ENCODE measurements at places on chromosomes 7 and 10.

GRCh38 chr7:77498659-77499379 is 38.3 kb upstream of the PTPN12 start:
- DNase-seq: peak; percentile 31

GRCh38 chr10:70317943-70318318 is 34.1 kb upstream of the NPFFR1 start:
- DNase-seq: no peak

DNA sequence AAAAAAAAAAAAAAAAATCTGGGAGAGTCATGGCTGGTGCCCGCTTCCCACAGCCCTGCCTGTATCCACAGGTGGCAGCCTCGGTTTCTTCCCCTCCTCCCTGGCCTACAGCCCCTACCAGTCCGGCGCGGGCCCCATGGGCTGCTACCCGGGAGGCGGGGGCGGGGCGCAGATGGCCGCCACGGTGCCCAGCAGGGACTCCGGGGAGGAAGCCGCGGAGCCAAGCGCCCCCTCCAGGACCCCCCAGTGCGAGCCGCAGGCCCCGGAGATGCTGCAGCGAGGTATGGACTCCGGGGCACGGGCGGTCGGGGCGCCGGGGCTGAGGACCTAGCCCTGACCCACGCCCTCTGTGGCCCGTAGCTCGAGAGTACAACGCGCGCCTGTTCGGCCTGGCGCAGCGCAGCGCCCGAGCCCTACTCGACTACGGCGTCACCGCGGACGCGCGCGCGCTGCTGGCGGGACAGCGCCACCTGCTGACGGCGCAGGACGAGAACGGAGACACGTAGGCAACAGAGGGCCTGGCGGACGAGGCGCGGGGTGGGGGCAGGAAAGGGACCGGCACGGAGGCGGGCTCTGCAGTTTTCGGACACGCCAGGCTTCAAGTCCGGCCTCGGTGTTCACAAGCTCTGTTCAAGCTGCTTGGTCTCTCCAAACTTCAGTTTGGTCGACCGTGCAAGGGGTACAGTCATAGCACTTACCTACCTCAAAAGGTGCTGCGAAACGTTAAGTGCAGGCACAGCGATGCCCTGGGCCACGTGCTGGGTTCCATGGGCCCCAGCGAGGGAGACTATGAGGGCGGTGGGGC is 3.9 kb downstream of the NFKB2 start:
- peak; percentile 81 for DNase-seq

GRCh38 chr7:12436896-12437535 is 33.4 kb upstream of the VWDE start:
- peak; percentile 88 for DNase-seq

DNA sequence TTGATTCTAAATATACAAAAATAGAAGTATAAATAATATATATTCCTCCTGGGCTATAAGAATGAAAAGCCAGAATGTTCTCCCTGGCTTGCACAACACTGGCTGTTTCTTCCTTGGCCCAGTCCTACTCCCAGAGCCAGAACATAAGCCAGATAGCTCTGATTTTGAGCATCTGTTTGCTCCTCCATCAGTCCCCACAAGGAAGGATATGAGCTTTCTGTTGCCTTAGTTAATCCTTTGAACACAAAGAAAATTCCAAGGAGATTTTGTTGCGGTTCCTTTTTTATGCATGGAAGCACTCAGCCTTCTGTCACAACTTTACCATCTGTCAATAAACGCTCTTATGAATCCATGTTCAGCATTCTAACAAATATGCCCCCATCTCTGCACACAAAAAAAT is 361.8 kb downstream of the IPMK start:
- no peak for DNase-seq

GRCh38 chr10:116088985-116089384 is 184.0 kb downstream of the GFRA1 start:
- DNase-seq: no peak

GRCh38 chr7:139205843-139206242 is 25.2 kb upstream of the UBN2 start:
- no peak for DNase-seq

- no peak for DNase-seq
Observed at GRCh38 chr10:3806603-3807002, 21.6 kb upstream of the KLF6 start.

DNA sequence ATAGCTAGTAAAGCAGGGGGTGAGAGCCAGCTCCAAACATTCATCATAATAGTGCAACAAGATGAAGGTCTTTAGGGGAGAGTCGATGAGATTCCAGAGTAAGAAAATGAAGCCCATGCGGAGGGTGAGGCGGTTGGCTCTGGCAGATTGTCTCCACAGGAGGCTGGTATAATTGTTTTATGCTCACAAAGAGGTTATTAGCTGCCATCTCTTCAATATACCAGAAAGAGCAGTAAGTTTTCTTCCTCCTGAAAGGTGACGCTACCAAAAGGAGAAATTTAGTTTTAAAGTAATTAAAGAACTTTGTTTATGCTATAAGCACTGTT is 59.2 kb upstream of the KCNIP2 start:
- DNase-seq: no peak

- DNase-seq: no peak
Observed at GRCh38 chr7:31705377-31705776, 18.4 kb downstream of the PPP1R17 start.

GRCh38 chr10:122078965-122079795 is 90.2 kb downstream of the TACC2 start:
- no peak for DNase-seq

DNA sequence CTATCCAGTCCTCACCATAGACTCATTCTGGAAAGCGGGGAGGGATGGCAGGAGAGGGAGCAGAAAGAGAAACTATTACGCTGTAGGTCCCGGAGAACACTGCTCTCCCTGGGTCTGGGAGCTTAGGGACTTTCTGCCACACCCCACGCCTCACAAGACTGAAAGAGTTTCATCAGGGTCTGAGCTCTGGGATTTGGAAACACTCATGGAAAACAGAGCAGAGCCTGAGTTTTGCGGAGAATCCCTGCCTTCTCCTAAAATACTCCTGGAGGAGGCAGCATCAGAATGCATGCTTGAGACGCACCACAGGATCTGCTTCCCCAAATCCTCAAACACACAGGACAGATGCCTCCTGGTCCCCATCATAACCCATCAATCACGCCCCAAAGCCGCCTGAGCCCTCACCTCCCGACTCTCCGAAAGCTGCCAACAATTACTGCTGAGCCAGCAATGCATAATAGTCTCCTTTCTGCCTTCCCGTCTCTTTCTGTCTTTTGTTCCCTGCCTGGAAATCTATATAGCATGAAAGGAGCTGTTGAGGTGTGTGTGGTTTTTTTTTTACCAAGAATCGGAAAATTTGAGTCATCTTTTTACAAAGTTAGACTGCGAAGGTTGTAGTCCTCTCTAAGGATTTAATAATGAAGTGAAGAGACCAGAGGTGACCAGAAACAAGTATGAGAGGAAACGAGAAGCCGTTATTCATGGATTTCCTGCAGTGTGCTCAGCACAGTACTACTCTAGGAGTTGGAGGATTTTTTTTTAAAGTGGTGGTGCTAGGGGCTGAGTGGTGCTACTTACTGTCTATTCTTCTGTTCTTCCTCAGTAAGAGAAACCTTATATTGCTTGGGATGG is 37.7 kb downstream of the ASB13 start:
- DNase-seq: no peak

GRCh38 chr7:92043637-92044036 is 90.6 kb downstream of the CYP51A1 start:
- DNase-seq: no peak

- no peak for DNase-seq
Observed at GRCh38 chr10:90417476-90418210, 440.2 kb downstream of the HTR7 start.

DNA sequence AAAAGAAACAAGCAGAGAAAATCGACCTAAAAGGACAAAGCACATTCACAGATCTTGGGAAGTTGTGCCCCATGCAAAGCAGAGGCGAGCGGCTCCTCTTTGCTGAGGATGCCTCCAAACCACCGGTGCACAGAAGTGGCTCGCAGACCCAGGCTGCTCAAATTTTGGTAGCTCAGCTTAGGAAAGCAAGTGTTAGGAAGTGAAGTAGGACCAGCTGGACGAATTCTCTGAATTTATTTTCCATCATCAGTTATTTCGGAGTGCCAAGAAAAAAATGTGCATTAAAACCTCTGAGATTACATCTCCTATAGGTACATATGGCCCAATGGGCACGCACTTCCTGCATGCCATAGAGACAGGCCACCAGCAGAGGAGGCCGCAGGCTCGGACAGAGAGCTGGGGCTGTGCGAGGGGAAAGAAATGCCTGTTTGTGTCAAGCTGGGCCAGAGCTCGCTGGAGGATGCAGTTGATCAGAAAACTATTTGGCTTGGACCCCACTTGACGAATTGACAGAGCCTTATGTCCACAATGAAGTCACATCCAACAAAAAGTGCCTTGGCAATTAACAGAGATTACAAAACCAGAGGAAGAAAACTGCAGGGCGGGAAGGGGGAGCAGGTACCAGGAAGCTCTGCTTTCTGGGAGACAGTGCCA is 122.3 kb upstream of the LYZL2 start:
- DNase-seq: peak; percentile 21

GRCh38 chr7:26156451-26157420 is 4.7 kb downstream of the NFE2L3 start:
- no peak for DNase-seq

DNA sequence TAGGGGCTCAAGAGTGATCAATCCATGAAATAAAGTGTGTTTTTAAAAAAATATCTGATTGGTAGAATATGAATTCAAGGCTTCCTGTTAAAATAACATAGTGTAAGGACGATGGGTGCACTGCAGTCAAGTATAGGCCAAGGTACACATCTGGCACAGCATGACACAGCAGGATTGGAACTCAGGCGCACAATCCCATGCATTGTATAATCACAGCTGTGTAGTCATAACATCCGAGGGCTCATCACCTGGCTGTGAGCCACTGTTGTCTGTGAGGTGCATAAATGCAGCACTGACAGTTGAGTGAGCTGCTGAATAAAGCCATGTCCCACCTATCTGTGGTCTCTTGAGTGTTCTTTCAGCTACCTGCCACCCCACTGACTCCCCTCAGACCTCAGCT is 142.3 kb upstream of the HPS1 start:
- no peak for DNase-seq

GRCh38 chr7:135517060-135517459 is 7.2 kb upstream of the CNOT4 start:
- DNase-seq: no peak

DNA sequence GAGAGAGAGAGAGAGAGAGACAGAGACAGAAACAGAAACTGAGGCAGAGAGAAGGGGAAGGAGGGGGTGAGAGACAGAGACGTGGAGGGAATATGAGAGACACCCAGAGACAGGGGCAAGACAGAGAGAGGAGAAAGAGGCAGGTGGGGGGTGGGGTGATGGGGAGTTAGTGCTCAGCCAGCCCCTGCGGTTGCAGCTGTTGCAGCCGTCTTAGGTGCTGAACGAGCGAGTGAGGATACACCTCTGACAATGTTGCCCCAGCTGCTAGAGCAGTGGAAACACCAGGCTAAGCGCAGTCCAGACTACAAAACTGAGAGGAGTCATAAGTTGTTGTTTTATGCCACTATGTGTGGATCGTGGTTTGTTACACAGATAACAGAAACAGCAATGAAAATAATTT is 328.2 kb upstream of the SHH start:
- no peak for DNase-seq

DNA sequence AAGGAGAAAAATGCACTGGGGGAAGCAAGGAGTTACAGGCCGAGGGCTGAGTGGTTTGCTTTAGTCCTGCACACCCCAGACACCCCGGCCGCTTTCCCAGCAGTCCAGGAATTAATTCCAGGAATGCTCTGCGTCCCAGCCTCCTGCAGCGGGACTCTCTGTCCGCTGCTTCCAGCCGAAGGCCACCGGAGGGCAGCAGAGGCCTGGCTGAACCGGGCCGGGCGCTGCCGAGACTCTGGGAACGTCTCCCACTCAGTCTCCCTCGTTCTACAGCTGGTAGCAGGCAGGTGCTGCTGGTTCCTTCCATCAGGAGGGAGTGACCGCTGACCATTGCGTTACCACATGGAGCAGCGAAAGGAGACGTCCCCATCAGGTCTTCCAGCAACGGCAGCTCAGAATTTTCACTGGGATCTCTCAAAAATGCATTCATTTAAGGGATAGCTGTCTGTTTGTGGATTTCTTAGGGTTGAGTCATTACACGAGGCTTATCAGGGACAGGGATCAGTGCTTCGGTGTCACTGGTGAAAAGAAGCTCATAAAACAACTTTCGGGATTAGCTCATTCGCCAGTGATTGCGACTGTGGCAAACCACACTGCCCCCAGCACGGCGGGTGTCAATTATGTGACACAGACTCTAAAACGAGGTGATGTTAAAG is 24.9 kb upstream of the PITRM1 start:
- DNase-seq: peak; percentile 81

- no peak for DNase-seq
Observed at GRCh38 chr10:128097783-128098182, 28.4 kb downstream of the MKI67 start.

DNA sequence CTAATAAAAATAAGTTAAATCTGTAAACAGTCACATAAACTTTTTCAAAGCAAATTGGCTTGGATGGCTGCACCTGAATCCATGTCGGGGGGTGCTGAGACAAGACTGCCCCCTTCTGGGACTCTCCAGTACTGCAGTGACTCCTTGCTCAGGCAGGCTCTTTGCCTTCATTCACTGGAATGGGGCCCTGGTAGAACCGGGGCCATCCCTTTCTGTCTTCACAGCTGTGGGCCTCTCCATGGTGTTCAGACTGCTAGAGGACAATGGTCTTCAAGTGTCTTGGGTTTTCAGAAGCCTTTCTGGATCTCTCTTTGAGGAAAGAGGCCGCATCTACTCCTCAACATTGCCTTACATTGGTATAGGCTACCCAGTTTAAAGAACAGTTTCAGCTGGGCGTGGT is 16.1 kb upstream of the IMPDH1 start:
- peak; percentile 37 for DNase-seq

DNA sequence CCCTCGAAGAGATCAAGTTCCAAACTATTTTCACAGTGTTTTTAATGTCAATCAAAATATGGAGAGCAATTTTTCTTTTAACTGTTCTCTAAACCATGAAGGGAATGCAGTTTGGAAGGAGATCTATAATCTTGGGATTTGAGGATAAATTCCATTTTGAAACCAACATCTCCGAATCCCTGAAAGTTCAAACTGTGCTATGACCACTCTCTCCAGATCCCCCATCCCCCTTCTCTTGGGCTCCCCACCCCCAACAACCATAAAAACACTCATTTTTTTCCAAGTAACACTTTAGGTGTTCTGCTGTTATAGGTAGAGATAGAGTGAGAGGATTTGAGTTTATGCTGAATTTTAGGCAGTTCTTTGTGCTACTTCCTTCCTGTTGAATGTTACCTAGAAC is 1.7 kb downstream of the CALD1 start:
- no peak for DNase-seq

- no peak for DNase-seq
Observed at GRCh38 chr7:96310110-96310509, 11.8 kb downstream of the SLC25A13 start.

- no peak for DNase-seq
Observed at GRCh38 chr10:119555178-119555784, 12.8 kb upstream of the RGS10 start.

- DNase-seq: no peak
Observed at GRCh38 chr10:99507265-99507664, 25.5 kb upstream of the NKX2-3 start.

DNA sequence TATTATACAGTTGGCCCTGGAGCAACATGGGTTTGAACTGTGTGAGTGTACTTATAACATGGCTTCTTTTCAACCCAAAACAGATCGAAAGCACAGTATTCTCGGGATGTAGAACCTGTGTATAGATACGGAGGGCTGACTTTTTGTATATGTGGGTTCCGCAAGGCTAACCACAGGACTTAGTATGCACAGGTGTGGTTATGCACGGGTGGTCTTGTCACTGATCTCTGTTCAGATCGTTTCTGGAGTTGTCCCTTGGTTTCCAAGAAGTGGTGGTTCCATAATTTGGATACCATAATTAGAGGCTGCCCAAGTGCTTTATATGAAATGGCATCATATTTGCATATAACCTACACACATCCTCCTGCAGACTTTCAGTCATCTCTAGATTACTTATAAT is 10.9 kb upstream of the BHLHA15 start:
- DNase-seq: no peak

Data from SHP77 (cell line).